ENCODE measurements at places on chromosomes 1 and 21. TPM values are rescaled to one million over a fixed set of nuclear protein-coding genes. Genes with fewer than 3 reads are reported as not detected.
A peak's percentile ranks its signal among the peaks of the same experiment; 100 is the strongest.

- H3K27ac ChIP-seq: no peak overlapping the region
- no peak for DNase-seq
- H3K4me3 ChIP-seq: no peak overlapping the region
- no peaks in the 10 kb centered on the region for H3K36me3 ChIP-seq
- H3K4me1 ChIP-seq: no peaks in the 10 kb centered on the region
- H3K27me3 ChIP-seq: no peaks in the 10 kb centered on the region
Observed at GRCh38 chr1:192462616-192463015, 113.0 kb upstream of the RGS1 start.

DNA sequence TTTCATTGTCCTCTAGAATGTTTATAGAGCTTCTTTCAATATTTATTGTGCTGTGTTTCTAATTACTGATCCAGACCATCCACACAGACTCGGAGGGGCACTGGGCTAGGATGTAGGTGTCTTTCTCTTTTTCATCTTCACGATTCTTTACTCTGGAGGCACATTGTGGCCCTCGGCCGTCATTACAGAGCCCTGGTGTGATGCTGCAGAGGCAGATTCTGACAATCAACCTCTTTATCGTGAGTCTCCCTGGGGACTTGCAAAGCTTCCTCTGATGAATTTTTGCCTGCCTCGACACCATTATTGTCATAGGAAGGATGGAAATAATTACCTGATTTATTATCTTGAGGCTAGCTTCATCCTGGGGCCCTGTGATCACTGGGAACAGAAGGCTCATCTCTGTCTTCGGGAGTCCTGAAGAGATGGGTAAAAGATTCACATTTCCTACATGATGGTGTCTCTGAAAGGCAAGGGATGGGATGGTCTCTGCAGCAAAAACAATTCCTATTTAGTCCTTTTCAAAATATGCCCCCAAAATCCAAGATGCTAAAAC lies 89.4 kb downstream of the SEC16B start:
- H3K36me3 ChIP-seq: no peaks in the 10 kb centered on the region
- H3K27me3 ChIP-seq: no peaks in the 10 kb centered on the region
- no peaks in the 10 kb centered on the region for H3K4me1 ChIP-seq
- no peak overlapping the region for H3K4me3 ChIP-seq
- DNase-seq: no peak
- H3K27ac ChIP-seq: no peak overlapping the region

DNA sequence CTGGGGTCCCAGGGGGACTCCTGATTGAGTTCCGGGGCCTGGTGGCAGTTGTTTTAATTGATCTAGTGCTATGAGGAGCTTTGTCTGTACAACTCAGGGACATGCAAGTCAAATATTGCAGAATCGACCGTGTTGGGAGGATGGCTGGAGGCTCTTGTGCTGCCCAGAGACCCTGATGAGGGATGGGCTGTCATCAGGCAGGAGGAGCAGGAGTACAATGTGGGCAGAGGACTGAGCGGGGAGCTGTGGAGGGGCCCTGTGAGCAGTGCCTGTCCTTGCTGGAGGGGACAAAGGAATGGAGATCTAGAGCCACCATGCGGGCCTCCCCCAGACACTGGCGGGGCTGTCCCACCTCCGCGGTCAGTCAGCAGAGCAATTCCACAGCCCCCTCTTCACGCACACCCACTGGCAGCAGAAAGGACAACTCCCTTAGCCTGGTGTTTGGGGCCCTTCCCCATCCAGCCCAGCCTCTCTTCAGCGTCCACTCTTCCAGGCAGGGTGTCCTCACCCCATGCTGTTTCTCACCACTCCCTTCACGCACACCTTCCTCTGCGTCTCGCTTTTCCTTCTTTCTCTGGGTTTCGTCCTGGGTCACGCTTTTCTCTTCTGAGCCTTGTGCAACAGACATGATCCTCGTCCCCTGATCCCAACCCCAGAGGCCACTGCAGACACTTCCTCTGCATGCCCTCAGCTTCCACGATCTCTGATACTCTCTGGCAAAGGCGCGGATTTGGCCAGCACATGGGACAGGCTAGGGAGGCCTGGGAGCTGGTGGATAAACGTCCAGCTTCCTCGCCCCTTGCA lies 122.6 kb downstream of the GRIK3 start:
- no peaks in the 10 kb centered on the region for H3K4me1 ChIP-seq
- H3K27me3 ChIP-seq: no peaks in the 10 kb centered on the region
- no peak for DNase-seq
- no peaks in the 10 kb centered on the region for H3K36me3 ChIP-seq
- no peak overlapping the region for H3K27ac ChIP-seq

GRCh38 chr21:42545745-42546144 lies 32.1 kb downstream of the SLC37A1 start:
- peaks cover 37% of the 10 kb centered on the region for H3K36me3 ChIP-seq
- H3K4me3 ChIP-seq: no peak overlapping the region
- H3K27ac ChIP-seq: no peak overlapping the region
- no peak for DNase-seq
- H3K27me3 ChIP-seq: no peaks in the 10 kb centered on the region
- peaks cover 14% of the 10 kb centered on the region for H3K4me1 ChIP-seq

DNA sequence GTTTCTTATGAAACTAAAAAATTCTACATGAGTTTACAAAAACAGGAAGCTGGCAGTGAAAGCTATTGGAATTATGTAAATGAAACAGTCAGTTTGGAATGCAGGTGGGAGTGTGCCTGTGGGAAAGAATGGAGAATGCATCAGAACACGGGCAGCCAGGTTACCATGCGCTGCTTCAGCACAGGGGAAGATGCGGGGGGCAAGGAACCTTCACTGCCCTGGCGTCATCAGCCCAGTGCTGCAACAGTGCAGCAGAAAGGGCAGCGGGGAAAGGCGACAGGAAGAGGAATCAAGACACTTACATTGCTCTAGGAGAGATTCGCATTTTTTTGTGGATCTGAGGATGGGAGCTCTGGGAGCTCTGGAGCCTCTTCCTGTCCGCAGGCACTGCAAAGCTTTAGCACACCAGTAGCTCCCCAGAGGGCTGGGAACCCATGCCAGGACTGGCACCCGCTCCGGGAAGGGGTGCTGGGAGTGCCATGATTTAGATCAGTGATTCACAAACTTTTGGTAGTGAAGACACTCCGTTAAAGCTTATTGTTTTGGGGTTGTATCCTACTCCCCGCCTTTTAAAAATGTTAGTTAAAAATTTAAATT lies 64.1 kb upstream of the WDR26 start:
- no peak overlapping the region for H3K4me3 ChIP-seq
- H3K36me3 ChIP-seq: no peaks in the 10 kb centered on the region
- H3K27me3 ChIP-seq: no peaks in the 10 kb centered on the region
- peak overlapping the region; percentile 71 for H3K27ac ChIP-seq
- DNase-seq: peak; percentile 7

- no peak overlapping the region for H3K27ac ChIP-seq
- H3K4me1 ChIP-seq: peaks cover 12% of the 10 kb centered on the region
- H3K4me3 ChIP-seq: no peak overlapping the region
- H3K36me3 ChIP-seq: no peaks in the 10 kb centered on the region
Observed at GRCh38 chr1:182293119-182293589, 98.4 kb downstream of the GLUL start.

- no peaks in the 10 kb centered on the region for H3K27me3 ChIP-seq
- no peak for DNase-seq
- no peak overlapping the region for H3K27ac ChIP-seq
- no peak overlapping the region for H3K4me3 ChIP-seq
- H3K4me1 ChIP-seq: peaks cover 61% of the 10 kb centered on the region
- H3K36me3 ChIP-seq: no peaks in the 10 kb centered on the region
Observed at GRCh38 chr1:24853649-24854048, 76.4 kb downstream of the RUNX3 start.

DNA sequence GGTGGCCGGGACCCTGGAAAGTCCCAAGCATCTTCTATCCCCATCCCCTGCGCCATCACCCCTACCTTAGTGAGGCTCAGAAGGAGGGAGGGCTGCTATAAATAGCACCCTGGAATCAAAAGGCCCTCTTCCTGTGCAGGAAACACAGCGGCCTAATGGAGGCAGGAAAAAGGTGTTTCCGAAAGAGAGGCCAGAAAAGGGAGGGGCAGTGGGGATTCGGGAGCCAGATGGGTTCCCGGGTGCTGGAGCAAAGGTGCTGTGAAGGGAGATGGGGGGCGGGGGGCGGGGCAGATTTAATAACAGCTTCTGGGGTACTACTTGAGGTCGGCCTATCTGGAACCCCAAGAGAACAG lies 16.6 kb downstream of the NAV1 start:
- no peaks in the 10 kb centered on the region for H3K36me3 ChIP-seq
- H3K27me3 ChIP-seq: no peaks in the 10 kb centered on the region
- H3K27ac ChIP-seq: no peak overlapping the region
- no peak overlapping the region for H3K4me3 ChIP-seq

GRCh38 chr1:212686591-212686990 lies 13.0 kb downstream of the BATF3 start:
- H3K36me3 ChIP-seq: no peaks in the 10 kb centered on the region
- peaks cover 16% of the 10 kb centered on the region for H3K27me3 ChIP-seq
- H3K27ac ChIP-seq: no peak overlapping the region
- H3K4me1 ChIP-seq: peaks cover 43% of the 10 kb centered on the region

- H3K27ac ChIP-seq: no peak overlapping the region
- peaks cover 12% of the 10 kb centered on the region for H3K4me1 ChIP-seq
- peaks cover 5% of the 10 kb centered on the region for H3K36me3 ChIP-seq
Observed at GRCh38 chr21:32492376-32492775, 79.9 kb downstream of the EVA1C start.

DNA sequence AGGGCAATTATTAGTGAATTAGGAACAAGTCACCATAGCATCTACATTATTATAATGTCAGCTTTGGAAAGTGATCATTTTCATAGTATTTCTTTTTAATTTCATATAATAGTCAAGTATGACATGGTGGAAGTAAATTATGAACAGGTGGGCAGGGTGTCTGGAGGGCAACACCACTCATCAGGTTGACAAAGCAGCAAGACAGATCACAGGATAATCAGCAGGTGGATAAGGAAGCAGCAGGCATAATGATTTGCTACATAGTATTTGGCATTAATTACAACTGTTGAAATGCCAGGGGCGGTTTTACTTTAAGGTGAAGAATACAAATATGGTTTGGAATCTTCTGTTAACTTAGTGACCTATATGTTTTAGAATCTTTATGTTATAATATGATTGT lies 1342.2 kb downstream of the PLA2G4A start:
- no peak overlapping the region for H3K4me3 ChIP-seq
- H3K27ac ChIP-seq: no peak overlapping the region
- no peak for DNase-seq
- no peaks in the 10 kb centered on the region for H3K4me1 ChIP-seq
- H3K27me3 ChIP-seq: no peaks in the 10 kb centered on the region

DNA sequence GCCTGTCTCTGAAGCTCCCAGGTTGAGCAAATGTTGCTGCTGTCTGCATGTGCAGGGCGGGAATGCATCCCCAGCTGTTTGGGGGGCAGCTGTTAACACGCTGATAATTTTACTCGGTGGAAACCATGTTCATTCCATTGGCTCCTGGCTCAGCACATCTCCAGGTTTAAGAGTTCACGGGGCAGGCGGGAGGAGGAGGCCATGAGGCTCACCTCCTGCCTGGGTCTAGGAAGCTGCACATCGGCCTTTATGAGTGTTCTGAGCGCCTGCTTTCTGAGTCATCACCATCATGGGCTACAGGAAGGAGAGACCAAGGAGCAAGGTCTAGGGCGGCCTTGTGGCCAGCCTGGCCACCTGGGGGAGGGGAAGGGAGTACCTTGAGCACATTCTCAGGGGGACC lies 29.7 kb downstream of the AJAP1 start:
- DNase-seq: no peak
- H3K36me3 ChIP-seq: no peaks in the 10 kb centered on the region
- no peaks in the 10 kb centered on the region for H3K4me1 ChIP-seq

- no peak overlapping the region for H3K27ac ChIP-seq
- H3K27me3 ChIP-seq: no peaks in the 10 kb centered on the region
- no peak for DNase-seq
- no peaks in the 10 kb centered on the region for H3K4me1 ChIP-seq
- H3K4me3 ChIP-seq: no peak overlapping the region
- no peaks in the 10 kb centered on the region for H3K36me3 ChIP-seq
Observed at GRCh38 chr1:66315671-66316070, 218.3 kb upstream of the SGIP1 start.

GRCh38 chr1:75643460-75643859 lies 32.5 kb upstream of the SLC44A5 start:
- no peaks in the 10 kb centered on the region for H3K27me3 ChIP-seq
- no peaks in the 10 kb centered on the region for H3K4me1 ChIP-seq
- H3K36me3 ChIP-seq: no peaks in the 10 kb centered on the region
- no peak for DNase-seq

GRCh38 chr1:71231751-71232150 lies 150.9 kb upstream of the ZRANB2 start:
- no peaks in the 10 kb centered on the region for H3K36me3 ChIP-seq
- no peaks in the 10 kb centered on the region for H3K27me3 ChIP-seq
- H3K4me1 ChIP-seq: no peaks in the 10 kb centered on the region
- no peak overlapping the region for H3K4me3 ChIP-seq
- DNase-seq: no peak

- H3K36me3 ChIP-seq: no peaks in the 10 kb centered on the region
- H3K4me1 ChIP-seq: peaks cover 2% of the 10 kb centered on the region
- no peak overlapping the region for H3K27ac ChIP-seq
- no peak for DNase-seq
- no peak overlapping the region for H3K4me3 ChIP-seq
- no peaks in the 10 kb centered on the region for H3K27me3 ChIP-seq
Observed at GRCh38 chr1:220727519-220727918, 20.6 kb upstream of the MTARC2 start.

DNA sequence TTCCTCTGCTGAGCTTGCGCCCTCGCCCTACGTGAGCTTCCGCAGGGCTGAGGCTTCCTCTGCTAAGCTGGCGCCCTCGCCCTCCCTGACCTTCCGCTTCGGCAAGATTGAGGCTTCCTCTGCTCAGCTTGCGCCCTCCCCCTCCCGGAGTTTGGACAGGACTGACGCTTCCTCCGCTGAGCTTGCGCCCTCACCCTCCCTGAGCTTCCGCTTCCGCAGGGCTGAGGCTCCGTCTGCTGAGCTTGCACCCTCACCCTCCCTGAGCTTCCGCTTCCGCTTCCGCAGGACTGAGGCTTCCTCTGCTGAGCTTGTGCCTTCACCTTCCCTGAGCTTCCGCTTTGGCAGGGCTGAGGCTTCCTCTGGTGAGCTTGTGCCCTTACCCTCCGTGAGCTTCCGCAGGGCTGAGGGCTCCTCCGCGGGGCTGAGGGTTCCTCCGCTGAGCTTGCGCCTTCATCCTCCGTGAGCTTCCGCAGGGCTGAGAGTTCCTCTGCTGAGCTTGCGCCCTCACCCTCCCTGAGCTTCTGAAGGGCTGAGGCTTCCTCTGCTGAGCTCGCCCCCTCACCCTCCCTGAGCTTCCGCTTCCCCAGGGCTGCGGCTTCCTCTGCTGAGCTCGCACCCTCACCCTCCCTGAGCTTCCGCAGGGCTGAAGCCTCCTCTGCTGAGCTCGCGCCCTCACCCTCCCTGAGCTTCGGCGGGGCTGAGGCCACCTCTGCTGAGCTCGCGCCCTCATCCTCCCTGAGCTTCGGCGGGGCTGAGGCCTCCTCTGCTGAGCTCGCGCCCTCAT lies 753.6 kb upstream of the TPTE start:
- H3K4me1 ChIP-seq: no peaks in the 10 kb centered on the region
- DNase-seq: no peak
- no peak overlapping the region for H3K4me3 ChIP-seq
- no peaks in the 10 kb centered on the region for H3K36me3 ChIP-seq
- no peak overlapping the region for H3K27ac ChIP-seq

LACTBL1 gene
- total RNA-seq: not detected

F13B gene
- not detected for total RNA-seq

SYT2 gene
- not detected for total RNA-seq

A3GALT2 gene
- not detected for total RNA-seq

HIPK1 gene
- total RNA-seq: 261 TPM

SLC1A7 gene
- total RNA-seq: 20.5 TPM

CYP4A22 gene
- not detected for total RNA-seq

IGSF5 gene
- not detected for total RNA-seq

MASP2 gene
- 0.20 TPM for total RNA-seq

LEPR gene
- 2.0 TPM for total RNA-seq

GJA8 gene
- total RNA-seq: not detected

SPRR2D gene
- not detected for total RNA-seq

CYP4Z1 gene
- total RNA-seq: not detected

LAD1 gene
- not detected for total RNA-seq

PLPP3 gene
- total RNA-seq: 0.50 TPM

OR2T11 gene
- not detected for total RNA-seq
